ENCODE measurements at places on chromosomes 4 and X.

DNA sequence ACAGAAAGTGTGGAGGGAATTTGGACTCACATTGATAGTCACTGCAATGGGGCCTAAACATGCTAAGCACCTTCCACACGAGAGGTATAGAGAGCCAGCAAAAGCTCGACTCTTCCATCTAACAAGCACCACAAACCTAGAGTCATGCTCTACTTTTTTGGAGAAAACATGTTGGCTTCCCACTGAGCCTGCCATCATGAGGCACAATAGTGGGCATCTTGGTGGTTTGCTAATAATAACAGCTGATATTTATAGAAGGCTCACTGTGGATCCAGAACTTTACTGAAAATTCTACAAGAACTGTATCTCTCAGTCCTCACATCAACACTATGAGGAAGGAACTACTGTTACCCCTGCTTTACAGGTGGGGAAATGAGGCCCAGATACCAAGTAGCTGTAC, 26.6 kb downstream of the MAML3 start:
- DNase-seq: no peak

DNA sequence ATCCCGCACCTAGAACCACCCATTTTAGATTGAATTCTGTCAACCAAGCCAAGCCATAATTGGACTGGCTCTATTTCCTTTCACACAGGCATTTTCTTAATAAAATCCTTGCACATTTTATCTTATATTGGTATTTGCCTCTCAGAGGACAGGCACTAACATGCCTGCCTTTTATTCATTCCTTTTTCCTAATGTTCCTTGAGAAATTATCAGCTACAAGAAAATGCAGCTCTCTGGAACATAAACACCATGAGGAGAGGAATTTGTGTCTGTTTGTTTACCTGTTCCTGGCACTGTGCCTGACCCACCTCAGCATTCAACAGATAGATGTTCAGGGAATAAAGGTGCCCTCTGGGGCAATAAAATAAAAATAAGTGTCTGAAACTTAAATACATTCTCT, 116.2 kb downstream of the PDHA2 start:
- DNase-seq: no peak

GRCh38 chrX:148854306-148854705, 353.9 kb downstream of the AFF2 start:
- DNase-seq: no peak

DNA sequence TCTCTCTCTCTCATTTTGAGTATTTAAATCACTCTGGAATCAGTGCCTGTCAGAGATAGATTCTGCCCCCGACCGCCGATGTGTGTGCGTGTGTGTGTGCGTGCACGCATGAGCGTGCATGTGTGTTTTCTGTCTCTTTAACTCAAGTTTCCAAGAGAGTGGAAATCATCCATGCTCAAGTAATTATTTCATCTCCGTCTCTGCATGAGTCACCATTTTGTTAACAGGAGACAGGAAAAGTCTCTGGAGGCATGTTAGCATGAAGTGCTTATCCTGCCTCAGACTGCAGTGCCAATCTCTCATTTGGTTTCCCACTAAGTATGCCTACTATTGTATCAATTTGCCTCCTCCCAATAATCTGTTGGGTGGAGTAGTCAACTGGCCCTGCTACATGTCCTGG, 182.9 kb upstream of the NHS start:
- no peak for DNase-seq

GRCh38 chrX:70134116-70134477, 850 bp downstream of the IGBP1 start:
- DNase-seq: no peak

GRCh38 chrX:134732152-134732551, 73.9 kb upstream of the PLAC1 start:
- no peak for DNase-seq

DNA sequence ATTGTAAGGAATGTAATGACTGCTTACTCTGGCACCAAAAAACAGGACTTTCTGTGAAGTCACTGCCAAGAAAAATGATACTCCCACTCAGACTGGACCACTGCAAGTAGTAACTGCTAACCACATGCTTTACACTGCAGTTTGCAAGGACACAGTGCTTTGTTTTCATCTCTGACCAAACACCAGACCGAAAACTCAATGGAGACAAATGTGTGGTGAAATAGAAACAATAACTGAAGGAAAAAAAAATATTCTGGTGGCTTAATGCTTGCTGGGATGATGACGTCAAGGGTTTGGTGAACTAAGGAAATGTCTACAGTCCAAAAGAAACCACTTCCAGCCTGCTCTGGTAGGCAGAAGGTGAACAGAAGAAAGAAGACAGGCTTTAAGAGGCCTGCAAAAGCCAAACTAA, 13.2 kb downstream of the GPC4 start:
- no peak for DNase-seq

- no peak for DNase-seq
These were observed 2.3 kb downstream of the PLAC8 start for GRCh38 chr4:83112231-83112630.

- DNase-seq: no peak
These were observed 12.6 kb downstream of the SORBS2 start for GRCh38 chr4:185799442-185799841.

Data from GM18507 (cell line).